Sigmoid colon (tissue), 7 donors: ENCODE measurements at places on chromosomes 12 and 14. TPM values are rescaled to one million over a fixed set of nuclear protein-coding genes. Genes with fewer than 3 reads are reported as not detected.

DNA sequence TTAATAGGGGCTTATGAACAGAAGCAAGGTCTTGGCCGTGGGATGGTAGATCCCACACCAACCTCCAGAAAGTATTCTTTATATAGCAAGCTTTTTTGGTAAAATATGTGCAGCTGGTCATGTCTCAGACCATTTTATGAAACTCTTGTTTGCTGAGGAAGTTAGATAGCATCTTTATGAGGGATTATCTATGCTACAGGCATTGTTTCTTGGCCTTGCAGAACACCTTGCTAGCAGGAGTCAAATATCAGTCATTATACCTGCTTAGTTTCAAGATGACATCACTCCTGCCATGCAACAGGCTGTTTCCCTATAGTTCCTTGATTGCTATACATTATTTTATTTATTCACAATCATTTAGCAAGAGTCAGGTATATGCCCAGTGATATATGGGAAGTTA lies 84.8 kb upstream of the LRFN5 start:
- H3K4me3 ChIP-seq, result no peak overlapping the region
- H3K27ac ChIP-seq, result no peak overlapping the region
- H3K27me3 ChIP-seq, result no peaks in the 10 kb centered on the region
- DNase-seq, result no peak

DNA sequence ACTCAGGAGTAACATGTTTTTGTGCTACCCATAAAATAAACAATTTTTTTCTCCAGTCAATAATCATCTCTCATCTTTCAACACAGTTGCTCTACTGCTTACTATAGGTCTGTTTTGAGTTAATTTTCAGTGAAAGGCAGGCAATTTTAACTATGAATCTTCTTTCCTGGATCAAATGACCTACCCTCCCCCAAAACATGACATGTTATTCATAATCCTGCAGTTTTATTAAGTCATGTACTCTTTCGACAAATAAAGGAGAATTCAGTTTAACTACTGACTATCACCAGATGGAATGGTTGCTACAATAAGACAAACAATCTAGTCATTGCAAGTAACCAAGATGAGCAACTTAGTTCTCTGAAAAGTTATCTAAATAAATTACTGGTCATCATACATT lies 106.0 kb upstream of the FAR2 start:
- H3K27me3 ChIP-seq, result no peaks in the 10 kb centered on the region
- no peak for DNase-seq
- peaks cover 4% of the 10 kb centered on the region for H3K4me1 ChIP-seq
- H3K27ac ChIP-seq, result no peak overlapping the region
- H3K4me3 ChIP-seq, result no peak overlapping the region

GRCh38 chr12:100963381-100963780 lies 168.8 kb downstream of the ANO4 start:
- no peak overlapping the region for H3K4me3 ChIP-seq
- H3K27ac ChIP-seq, result no peak overlapping the region
- H3K4me1 ChIP-seq, result peaks cover 12% of the 10 kb centered on the region
- no peaks in the 10 kb centered on the region for H3K36me3 ChIP-seq
- no peaks in the 10 kb centered on the region for H3K27me3 ChIP-seq
- no peak for DNase-seq

GRCh38 chr12:46533723-46534122 lies 161.2 kb upstream of the SLC38A2 start:
- DNase-seq, result no peak
- no peaks in the 10 kb centered on the region for H3K27me3 ChIP-seq
- no peak overlapping the region for H3K4me3 ChIP-seq
- H3K36me3 ChIP-seq, result no peaks in the 10 kb centered on the region

Gene NUP107
- total RNA-seq, result 24.2 TPM

GRCh38 chr14:64915797-64916196 lies 1.5 kb downstream of the CHURC1 start:
- H3K4me3 ChIP-seq, result no peak overlapping the region
- H3K27me3 ChIP-seq, result no peaks in the 10 kb centered on the region
- no peak for DNase-seq
- H3K27ac ChIP-seq, result no peak overlapping the region
- peaks cover 46% of the 10 kb centered on the region for H3K4me1 ChIP-seq
- no peaks in the 10 kb centered on the region for H3K36me3 ChIP-seq

- DNase-seq, result no peak
- no peaks in the 10 kb centered on the region for H3K36me3 ChIP-seq
- H3K27me3 ChIP-seq, result no peaks in the 10 kb centered on the region
- no peaks in the 10 kb centered on the region for H3K4me1 ChIP-seq
- H3K4me3 ChIP-seq, result no peak overlapping the region
Measured at GRCh38 chr14:56759633-56760032, 50.6 kb downstream of the OTX2 start.

DNA sequence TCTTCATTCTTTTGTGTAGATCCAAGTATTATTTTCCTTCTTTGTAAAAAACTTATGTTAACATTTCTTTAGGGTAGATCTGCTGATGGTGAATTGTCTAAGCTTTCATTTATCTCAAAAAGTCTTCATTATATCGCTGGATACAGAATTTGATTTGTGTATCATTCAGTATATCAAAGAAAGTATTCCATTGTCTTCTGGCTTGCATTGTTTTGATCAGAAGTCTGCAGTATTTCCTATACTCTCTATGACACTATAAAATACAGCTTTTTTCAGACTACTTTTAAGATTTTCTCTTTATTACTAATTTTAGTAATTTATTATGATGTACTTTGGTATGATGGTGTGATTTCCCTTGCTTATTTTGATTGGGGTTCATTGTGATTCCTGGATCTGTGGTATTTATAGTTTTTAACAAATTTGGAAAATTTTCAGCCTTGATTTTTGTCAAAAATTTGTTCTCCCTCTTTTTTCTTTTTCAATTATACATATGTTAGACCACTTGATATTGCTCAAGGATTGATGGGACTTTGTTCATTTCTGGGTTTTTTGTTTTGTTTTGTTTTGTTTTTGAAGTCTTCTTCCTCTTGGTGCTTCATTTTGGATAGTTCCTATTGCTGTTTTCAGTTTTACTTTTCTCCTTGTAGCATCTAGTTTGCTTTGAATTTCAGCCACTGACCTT lies 176.5 kb downstream of the ZFP36L1 start:
- H3K27ac ChIP-seq, result no peak overlapping the region
- no peak for DNase-seq
- no peaks in the 10 kb centered on the region for H3K36me3 ChIP-seq
- H3K4me3 ChIP-seq, result no peak overlapping the region
- peaks cover 12% of the 10 kb centered on the region for H3K4me1 ChIP-seq

Gene CRACR2A
- 2.0 TPM for total RNA-seq

DNA sequence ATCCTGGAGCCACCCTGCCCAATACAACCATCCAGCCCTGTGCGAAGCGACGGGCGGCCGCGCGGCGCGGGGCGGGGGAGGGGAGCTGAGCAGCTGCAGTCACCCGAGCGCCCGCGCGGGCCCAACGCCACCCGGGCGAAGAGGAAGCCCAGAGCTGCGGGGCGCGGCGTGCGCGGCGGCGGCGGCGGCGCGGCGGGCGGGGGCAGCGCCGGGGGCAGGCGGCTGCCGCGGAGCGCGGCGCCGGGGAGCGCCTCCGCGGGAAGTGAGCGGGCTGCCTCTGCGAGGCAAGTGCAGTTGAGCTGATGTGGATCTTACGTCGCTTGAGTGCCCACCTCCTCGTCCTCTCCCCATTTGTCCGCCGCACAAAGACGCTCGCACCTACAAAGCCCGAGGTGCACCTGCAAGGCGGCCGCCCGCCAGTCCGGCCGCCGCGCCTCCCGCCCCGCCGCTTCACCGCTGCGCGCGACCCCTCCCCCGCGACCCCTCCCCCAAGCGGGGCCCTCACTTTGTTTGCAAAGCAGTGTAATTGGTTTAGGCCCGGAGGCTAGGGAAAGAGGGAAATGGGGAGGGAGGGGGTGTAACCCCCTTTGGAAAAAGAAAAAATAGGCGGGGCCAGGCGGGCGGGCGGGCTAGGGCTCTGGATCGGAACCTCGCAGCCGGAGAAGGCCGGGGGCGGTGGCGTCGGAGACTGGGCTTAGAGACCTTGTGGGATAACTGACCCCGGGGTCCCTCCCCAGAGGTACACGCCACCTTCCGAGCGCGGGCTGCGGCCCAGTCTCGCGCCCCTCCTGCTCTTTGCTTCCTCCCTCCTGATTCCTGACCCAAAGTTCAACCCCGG lies at the start of the genes FOXA1 and TTC6:
Gene FOXA1, minus strand, starts transcription at position 279 of the 838 bp plus-strand sequence. Its CDS starts 277 bp downstream, at position 2.
Gene TTC6, plus strand, starts transcription at position 659 of the 838 bp plus-strand sequence. CDS start 26,436 bp downstream, outside the sequence.
- no peaks in the 10 kb centered on the region for H3K36me3 ChIP-seq
- peaks cover 97% of the 10 kb centered on the region for H3K27me3 ChIP-seq
- no peak within 1 kb of the TSS for H3K27ac ChIP-seq

Gene CCDC177
- not detected for total RNA-seq

GRCh38 chr14:55071870-55072640 lies 20.6 kb downstream of the MAPK1IP1L start:
- H3K4me1 ChIP-seq, result peaks cover 25% of the 10 kb centered on the region
- no peak for DNase-seq
- no peak overlapping the region for H3K4me3 ChIP-seq
- peak overlapping the region; percentile 71 for H3K27ac ChIP-seq
- H3K27me3 ChIP-seq, result no peaks in the 10 kb centered on the region
- H3K36me3 ChIP-seq, result no peaks in the 10 kb centered on the region

Gene STAC3
- total RNA-seq, result 0.41 TPM

Gene OR4K15
- not detected for total RNA-seq

Gene UNC79
- total RNA-seq, result 0.81 TPM

- H3K4me1 ChIP-seq, result peaks cover 35% of the 10 kb centered on the region
- peak within 1 kb of the TSS; percentile 83 for H3K4me3 ChIP-seq
- peak within 1 kb of the TSS; percentile 96 for H3K27ac ChIP-seq
Measured at GRCh38 chr12:111598637-111599452, at the start of gene ATXN2. ATXN2 (minus strand) TSS chr12:111599315; CDS start chr12:111599034, 281 bp downstream.

DNA sequence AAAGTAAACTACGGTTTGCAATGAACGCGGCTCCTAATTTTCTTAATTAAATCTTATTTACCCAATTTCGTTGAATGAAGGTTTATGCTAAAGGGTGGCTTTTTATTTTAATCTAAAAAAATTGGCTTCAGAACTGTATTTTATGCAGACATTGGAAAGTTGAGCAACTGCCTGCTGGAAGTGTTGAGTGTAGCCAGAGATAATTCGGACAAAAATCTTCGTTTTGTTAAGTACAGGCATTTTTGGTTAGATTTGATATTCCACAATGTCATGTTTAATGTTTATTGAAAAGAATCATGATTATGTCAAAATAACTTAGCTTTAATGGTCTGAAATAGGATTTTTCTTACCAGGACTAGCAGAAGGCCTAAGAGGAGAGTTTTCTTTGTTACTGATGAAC lies 875 bp downstream of the IRAK3 start:
- no peaks in the 10 kb centered on the region for H3K36me3 ChIP-seq
- no peak for DNase-seq

Gene NFATC4
- 120 TPM for total RNA-seq

- H3K27ac ChIP-seq, result peak overlapping the region; percentile 64
- no peak overlapping the region for H3K4me3 ChIP-seq
- H3K27me3 ChIP-seq, result no peaks in the 10 kb centered on the region
Measured at GRCh38 chr12:75978677-75979076, 52.9 kb downstream of the PHLDA1 start.

DNA sequence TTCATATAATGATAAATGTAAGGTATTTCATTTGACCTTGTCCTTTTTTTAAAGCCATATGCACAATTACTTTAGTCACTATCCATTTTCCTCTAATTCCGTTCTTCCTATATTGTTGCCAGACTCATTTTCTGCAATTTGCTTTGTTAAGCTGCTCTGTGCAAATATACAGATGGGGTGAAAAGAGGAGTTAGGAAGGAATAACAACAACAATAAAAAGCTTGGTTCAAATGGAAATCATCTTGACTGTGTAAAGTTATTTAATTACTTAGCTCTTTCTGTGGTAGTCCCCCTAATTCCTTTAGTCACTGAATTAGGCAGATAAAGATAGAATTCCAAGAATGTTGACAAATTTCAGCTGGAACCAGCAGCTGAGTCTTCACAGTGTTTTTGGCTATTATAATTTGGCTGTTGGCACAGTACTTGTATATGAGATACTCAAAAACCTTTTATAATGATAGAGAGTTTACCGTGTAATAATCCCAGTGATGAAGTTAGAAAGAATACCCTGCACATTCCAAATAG lies 838.0 kb downstream of the RPS29 start:
- H3K27ac ChIP-seq, result no peak overlapping the region
- H3K27me3 ChIP-seq, result no peaks in the 10 kb centered on the region
- no peak for DNase-seq
- no peaks in the 10 kb centered on the region for H3K36me3 ChIP-seq
- no peaks in the 10 kb centered on the region for H3K4me1 ChIP-seq

DNA sequence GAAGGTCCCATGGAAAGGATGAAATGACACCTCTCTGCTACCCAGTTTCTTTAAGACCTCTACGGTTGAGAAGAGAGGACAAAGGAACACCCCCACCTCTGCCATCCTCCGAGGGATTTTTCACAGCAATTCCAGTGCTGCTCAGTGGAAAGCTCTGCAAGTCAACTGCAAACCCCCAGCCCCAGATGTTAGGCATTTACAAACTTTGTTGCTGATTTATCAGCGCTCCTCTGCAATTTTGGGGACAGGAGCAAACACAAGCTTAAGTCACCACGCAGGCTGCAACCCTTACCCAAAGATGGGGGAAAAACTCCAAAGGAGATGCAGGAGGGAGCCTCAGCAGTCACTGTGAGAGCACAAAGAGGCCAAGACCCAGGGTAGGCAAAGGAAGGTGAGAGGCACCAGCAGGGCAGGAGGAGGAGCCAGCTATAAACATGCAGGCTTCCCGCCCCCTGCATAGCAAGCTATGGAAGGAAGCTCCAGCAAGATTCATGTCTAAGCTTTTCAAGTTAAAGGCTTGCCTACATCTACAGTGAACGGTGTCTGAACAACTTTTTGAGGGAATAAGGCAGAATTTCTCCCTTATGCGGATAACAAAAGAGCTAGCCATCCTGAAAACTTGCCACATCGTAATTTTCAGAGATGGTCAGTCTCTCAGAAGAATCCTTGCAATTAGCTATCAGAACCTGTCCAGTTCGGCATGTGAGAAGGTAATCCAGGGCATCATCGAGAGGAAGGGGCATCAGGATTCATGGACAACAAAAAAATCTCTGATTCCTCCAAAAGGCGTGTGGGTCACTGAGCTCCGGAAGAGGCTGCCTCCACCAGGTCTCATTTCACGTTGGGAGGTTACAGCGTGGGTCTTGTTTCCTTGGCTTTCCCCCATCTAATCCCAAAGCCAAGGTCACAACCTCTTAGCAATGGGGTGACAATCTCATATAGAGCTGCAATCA lies 3.9 kb downstream of the CTDSP2 start:
- peak overlapping the region; percentile 100 for H3K27ac ChIP-seq
- peak overlapping the region; percentile 100 for H3K4me3 ChIP-seq

Gene GPR84
- total RNA-seq, result not detected

Gene KITLG
- 70.2 TPM for total RNA-seq

DNA sequence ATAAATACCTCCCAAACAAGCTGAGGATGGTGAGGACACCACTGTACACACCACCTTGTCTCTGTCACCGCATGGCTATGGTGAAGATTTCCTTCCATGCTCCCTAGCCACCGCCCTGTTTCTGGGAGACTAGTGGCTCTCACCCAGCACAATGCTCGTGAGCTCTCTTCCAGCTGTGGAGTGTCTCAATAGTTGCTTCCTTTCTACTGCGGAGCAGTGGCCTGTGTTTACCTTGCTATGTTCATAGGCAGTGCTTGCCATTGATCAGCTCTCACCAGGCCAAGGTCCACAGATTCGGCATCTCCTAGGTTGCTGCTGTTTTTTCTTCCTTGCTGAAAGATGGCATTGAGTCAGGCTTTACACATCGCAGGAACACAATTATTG lies 313.6 kb upstream of the RTL1 start:
- no peaks in the 10 kb centered on the region for H3K36me3 ChIP-seq
- DNase-seq, result peak; percentile 47
- no peak overlapping the region for H3K27ac ChIP-seq
- H3K4me1 ChIP-seq, result peaks cover 31% of the 10 kb centered on the region
- no peaks in the 10 kb centered on the region for H3K27me3 ChIP-seq
- no peak overlapping the region for H3K4me3 ChIP-seq

- no peak overlapping the region for H3K27ac ChIP-seq
- no peak for DNase-seq
- H3K4me1 ChIP-seq, result no peaks in the 10 kb centered on the region
- H3K4me3 ChIP-seq, result no peak overlapping the region
Measured at GRCh38 chr14:104643306-104643705, 38.7 kb upstream of the TMEM179 start.
